ENCODE measurements at places on chromosomes 3 and 15.
A peak's percentile ranks its signal among the peaks of the same experiment; 100 is the strongest.

GRCh38 chr3:17412950-17413530 lies 329.4 kb downstream of the TBC1D5 start:
- DNase-seq = no peak

DNA sequence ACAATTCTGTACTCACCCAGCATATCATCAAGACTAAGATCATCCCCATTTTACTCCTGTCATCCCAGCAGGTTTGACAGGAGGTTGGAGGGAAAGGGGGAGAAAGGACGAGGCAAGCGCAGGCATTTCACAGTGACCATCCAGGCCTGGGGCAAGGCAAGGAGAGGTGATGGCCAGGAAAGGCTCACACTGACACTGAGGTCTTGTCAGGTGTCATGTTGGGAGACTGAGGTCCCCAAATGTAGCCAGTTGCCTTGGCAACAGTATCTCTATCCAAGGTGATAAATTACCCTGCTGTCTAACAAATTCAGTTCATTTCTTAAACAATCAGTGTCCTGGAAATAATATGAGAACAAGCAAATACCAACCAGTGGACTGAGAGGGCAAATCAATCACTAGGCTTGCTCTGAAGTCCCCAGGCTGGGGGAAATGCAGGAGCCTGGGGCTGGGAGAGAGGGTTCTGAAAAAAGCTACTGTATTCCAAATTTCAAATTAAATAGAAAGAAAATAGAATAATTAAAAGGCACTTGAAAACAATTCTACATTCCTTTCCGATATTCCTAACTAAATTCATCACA lies 172.8 kb downstream of the OSBPL10 start:
- no peak for DNase-seq

DNA sequence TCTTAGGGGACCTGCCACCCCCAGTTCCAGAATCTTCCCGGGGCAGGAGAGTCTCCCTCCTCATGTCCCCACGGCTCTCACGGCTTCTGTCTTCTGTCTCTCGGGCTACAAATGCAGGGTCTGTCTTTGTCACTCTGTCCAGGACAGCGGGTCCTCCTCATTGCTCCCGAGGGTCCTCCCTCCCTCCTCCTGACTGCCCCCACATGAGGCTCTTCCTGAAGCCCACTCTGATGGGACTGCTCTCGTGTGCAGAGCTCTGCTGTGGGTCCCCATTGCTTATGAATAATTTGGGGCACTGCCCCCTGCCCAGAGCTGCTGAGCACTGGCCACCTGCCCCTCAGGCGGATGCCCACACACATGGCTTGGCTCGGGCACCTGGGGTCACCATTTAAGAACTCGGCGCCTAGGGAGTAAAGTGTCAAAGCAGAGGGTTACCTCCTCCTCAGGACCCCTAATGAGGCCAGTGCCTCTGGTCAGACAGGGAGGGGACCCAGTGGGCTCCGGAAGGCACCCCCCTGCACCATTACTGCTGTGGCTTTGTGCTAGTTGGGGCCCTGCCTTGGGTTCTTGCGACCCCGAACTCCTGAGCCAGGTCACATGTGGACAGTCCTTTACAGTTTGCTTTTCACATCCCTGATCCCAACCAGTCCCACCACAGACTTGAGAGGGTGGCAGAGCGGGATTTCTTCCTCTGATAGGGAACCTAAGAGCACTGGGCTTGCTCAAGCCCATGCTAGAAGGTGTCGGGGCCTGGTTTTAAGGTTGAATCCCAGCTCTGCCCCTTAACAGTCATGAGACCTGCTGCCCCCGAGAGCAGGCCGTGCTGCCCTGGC lies 22.1 kb downstream of the HDAC11 start:
- DNase-seq = no peak

DNA sequence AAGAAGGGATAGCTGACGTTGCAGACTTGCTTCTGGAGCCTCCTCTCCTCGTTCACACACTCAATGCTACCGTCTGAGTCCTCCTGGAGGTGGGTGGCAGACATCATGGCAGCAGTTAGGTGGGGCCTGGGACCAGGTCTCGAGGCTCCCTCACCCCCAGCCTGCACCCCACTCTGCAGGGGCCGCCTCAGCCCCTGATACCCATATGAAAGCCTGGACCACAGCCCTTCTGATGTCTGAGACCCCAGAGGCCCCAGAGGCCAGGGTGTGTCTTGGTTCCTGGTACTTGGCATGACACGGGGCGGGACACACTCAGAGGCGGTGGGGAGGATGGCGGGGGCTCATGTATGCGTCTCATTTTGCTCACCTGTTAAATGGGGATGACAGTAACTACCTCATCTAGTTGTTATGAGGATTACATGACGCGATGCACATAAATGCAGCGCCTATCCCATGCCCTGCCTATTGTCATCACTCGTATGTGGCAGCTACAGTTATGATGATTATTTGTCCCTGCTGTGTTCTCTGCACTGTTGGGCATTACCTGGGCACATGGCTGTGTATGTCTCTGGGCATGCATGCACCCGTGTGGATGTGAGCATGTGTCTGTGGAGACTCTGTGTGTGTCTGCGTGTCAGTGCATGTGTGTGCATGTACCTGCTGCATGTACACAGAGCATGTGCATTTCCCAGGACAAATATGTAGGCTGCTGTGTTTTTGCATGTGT lies 39.9 kb downstream of the FEM1B start:
- DNase-seq = no peak

- DNase-seq = peak; percentile 26
Observed at GRCh38 chr3:118628704-118629341, 405.8 kb downstream of the IGSF11 start.

GRCh38 chr3:140170612-140171011 lies 235.6 kb downstream of the CLSTN2 start:
- no peak for DNase-seq

DNA sequence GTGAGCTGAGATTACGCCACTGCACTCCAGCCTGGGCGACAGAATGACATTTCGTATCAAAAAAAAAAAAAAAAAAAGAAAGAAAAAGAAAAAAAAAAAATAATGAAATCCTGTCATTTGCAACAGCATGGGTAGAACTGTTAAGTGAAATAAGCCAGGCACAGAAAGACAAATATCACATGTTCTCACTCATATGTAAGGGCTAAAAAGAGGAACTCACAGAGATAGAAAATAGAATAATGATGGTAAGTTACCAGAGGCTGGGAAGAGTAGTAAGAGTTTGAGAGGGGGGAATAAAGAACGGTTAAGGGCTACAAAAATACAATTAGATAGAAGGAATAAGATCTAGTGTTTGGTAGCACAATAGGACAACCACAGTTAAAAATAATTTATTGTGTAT lies 19.7 kb downstream of the DENND6A start:
- no peak for DNase-seq

- no peak for DNase-seq
Observed at GRCh38 chr3:41050144-41050543, 149.2 kb upstream of the CTNNB1 start.

GRCh38 chr3:2099028-2099671 lies 484 bp downstream of the CNTN4 start:
- no peak for DNase-seq

DNA sequence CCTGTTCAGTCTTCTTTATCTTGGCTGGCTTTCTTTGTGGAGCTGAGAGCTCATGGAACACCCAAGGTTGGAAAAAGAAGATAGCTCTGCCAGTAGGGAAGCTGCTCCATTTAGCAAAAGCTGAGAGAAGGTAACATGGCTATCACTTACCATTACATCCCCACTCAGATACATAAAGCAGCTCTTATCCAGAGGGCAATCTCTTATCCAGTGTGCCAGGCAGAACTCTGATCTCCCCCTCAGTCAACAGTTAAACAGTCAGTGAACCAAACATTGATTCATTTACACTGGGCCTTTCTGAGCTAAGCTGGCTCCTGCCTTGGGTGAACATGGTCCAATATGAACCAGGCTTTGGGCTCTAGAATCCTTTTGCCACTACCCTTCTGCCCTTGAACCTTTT lies 624.2 kb downstream of the NTRK3 start:
- DNase-seq = no peak
